A549 treated with DMSO at 1 μM for 4 hours (cell line): ENCODE measurements at places on chromosomes 11 and 22. TPM values are rescaled to one million over a fixed set of nuclear protein-coding genes. Genes with fewer than 3 reads are reported as not detected.

FZD4 gene
- 1.3 to 1.8 TPM (median 1.6 TPM) in 5 replicates for total RNA-seq

ADM2 gene
- total RNA-seq, result 0.41 to 0.73 TPM (median 0.58 TPM) in 5 replicates

SLC6A5 gene
- total RNA-seq, result not detected in 5 replicates

RCOR2 gene
- total RNA-seq, result 0.96 to 1.3 TPM (median 1.00 TPM) in 5 replicates

DDTL gene
- 1.6 to 1.9 TPM (median 1.7 TPM) in 5 replicates for total RNA-seq

BDNF gene
- total RNA-seq, result 7.2 to 10.3 TPM (median 9.3 TPM) in 5 replicates

IFITM10 gene
- total RNA-seq, result 0.89 to 1.3 TPM (median 0.94 TPM) in 5 replicates

POU2AF1 gene
- not detected in 5 replicates for total RNA-seq

TRPC6 gene
- 0.67 to 1.8 TPM (median 1.4 TPM) in 5 replicates for total RNA-seq

KRTAP5-4 gene
- total RNA-seq, result not detected in 5 replicates

FXYD6 gene
- total RNA-seq, result 0.17 to 0.52 TPM (median 0.23 TPM) in 5 replicates

FOLR2 gene
- total RNA-seq, result not detected in 5 replicates

IFITM1 gene
- 0.24 to 1.0 TPM (median 0.52 TPM) in 5 replicates for total RNA-seq

MOV10L1 gene
- not detected in 5 replicates for total RNA-seq

MAPK12 gene
- total RNA-seq, result 18.6 to 25.1 TPM (median 24.1 TPM) in 5 replicates

LRRN4CL gene
- total RNA-seq, result 0.03 to 0.15 TPM (median 0.12 TPM) in 3 of 5 replicates, not detected in the others

TRIM51 gene
- not detected in 5 replicates for total RNA-seq

FAM111B gene
- total RNA-seq, result 7.6 to 9.9 TPM (median 9.1 TPM) in 5 replicates

CKAP5 gene
- total RNA-seq, result 62.6 to 77.6 TPM (median 76.7 TPM) in 5 replicates

ST14 gene
- 0.06 to 0.25 TPM (median 0.09 TPM) in 5 replicates for total RNA-seq

NELL1 gene
- not detected in 5 replicates for total RNA-seq

TM7SF2 gene
- 4.6 to 9.0 TPM (median 6.1 TPM) in 5 replicates for total RNA-seq

APOBEC3G gene
- 0.05 to 0.08 TPM in 2 of 5 replicates, not detected in the others for total RNA-seq

ZNF202 gene
- total RNA-seq, result 10.1 to 11.7 TPM (median 10.9 TPM) in 5 replicates

ARHGEF12 gene
- total RNA-seq, result 14.1 to 20.6 TPM (median 19.3 TPM) in 5 replicates

RAG1 gene
- total RNA-seq, result 0.01 to 0.48 TPM (median 0.27 TPM) in 5 replicates

CCDC116 gene
- 0.05 to 0.06 TPM (median 0.05 TPM) in 3 of 5 replicates, not detected in the others for total RNA-seq

ATP6V1E1 gene
- 110 to 126 TPM (median 122 TPM) in 5 replicates for total RNA-seq

SHANK3 gene
- 2.6 to 5.4 TPM (median 4.1 TPM) in 5 replicates for total RNA-seq

IL18 gene
- total RNA-seq, result 79.1 to 106 TPM (median 98.4 TPM) in 5 replicates

GLYAT gene
- not detected in 5 replicates for total RNA-seq

CRYBB2 gene
- total RNA-seq, result not detected in 5 replicates

RTN4RL2 gene
- 75.3 to 131 TPM (median 110 TPM) in 5 replicates for total RNA-seq

NLRP14 gene
- not detected in 5 replicates for total RNA-seq

RAB3IL1 gene
- 9.9 to 13.9 TPM (median 10.2 TPM) in 5 replicates for total RNA-seq

PLAAT4 gene
- total RNA-seq, result 0.91 to 2.7 TPM (median 1.8 TPM) in 5 replicates

IGLL1 gene
- total RNA-seq, result not detected in 5 replicates
